Mesothelial cell of epicardium (in vitro differentiated cells): ENCODE measurements at places on chromosomes 3 and 15. TPM values are rescaled to one million over a fixed set of nuclear protein-coding genes. Genes with fewer than 3 reads are reported as not detected.
A peak's percentile ranks its signal among the peaks of the same experiment; 100 is the strongest.

Gene HRH1
- total RNA-seq = 0.31 to 0.45 TPM (median 0.42 TPM) in 3 replicates

Gene FBXL22
- 0.20 to 0.63 TPM (median 0.55 TPM) in 3 replicates for total RNA-seq

DNA sequence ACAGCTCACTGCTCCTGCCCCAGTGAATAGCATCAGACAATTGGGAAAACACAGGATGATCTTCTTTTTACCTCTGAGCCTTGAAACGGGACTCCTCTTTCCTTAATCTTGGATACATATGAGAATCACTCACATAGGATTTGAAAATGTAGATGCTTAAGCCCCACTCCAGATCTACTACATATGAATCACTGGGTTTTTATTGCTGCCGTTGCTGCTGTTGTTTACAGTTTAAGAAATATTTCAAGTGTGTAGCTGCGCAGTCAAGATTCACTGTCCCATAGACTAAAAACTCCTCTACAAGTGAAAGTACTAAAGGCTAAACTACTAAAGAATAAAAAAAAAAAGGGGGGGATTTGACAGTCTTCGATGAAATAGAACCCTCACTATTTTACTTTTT lies 765.9 kb downstream of the NTRK3 start:
- H3K36me3 ChIP-seq = no peaks in the 10 kb centered on the region
- no peak for DNase-seq

DNA sequence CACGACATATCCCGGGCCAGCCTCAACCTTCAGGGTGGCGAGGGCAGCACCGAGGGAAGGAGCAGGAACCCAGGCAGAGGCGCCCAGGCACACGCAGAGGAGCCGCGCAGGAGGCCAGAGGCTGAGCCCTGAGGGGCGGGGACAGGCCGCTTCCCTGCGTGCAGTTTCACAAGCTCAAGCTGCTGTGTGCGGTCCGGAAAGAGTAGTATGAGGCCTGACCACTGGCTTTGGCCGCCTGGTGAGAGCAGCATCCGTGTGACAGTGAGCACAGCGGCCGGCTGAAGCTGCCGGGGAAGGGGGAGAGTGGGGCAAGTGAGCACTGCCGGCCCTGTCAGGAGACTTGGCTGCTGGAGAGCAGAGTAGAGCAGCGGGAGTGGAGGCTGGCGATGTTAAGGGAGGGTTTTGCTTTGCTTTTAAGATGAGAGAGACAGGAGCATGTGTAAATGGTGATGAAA lies 8.7 kb downstream of the ZDHHC19 start:
- no peaks in the 10 kb centered on the region for H3K36me3 ChIP-seq
- peaks cover 27% of the 10 kb centered on the region for H3K27me3 ChIP-seq
- no peak overlapping the region for H3K4me3 ChIP-seq
- no peak overlapping the region for H3K27ac ChIP-seq
- DNase-seq = no peak
- no peaks in the 10 kb centered on the region for H3K4me1 ChIP-seq

Gene COL6A5
- total RNA-seq = 0.04 to 0.09 TPM (median 0.07 TPM) in 3 replicates

- DNase-seq = peak; percentile 48
- peak overlapping the region; percentile 87 for H3K4me3 ChIP-seq
- no peak overlapping the region for H3K27ac ChIP-seq
- H3K27me3 ChIP-seq = peaks cover 21% of the 10 kb centered on the region
- peaks cover 25% of the 10 kb centered on the region for H3K4me1 ChIP-seq
These were observed 2.2 kb downstream of the PTPRG start for GRCh38 chr3:61563313-61564271.

DNA sequence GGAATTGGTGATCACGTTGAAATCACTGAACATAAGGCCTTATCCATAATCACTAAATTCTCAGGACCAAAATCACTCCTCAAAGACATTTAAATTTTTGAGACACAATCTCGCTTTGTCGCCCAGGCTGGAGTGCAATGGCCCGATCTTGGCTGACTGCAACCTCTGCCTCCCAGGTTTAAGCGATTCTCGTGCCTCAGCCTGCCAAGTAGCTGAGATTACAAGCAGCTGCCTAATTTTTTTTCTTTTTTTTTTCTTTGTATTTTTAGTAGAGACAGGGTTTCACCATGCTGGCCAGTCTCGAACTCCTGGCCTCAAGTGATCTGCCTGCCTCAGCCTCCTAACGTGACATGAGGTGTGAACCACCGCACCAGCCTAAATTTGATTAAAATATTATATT lies 61.7 kb downstream of the PLOD2 start:
- no peak for DNase-seq
- H3K27ac ChIP-seq = no peak overlapping the region
- peaks cover 36% of the 10 kb centered on the region for H3K36me3 ChIP-seq
- H3K4me1 ChIP-seq = no peaks in the 10 kb centered on the region

Gene NR2E3
- total RNA-seq = 1.1 to 2.0 TPM (median 1.2 TPM) in 3 replicates

GRCh38 chr3:157182879-157183278 lies 22.9 kb upstream of the CCNL1 start:
- H3K36me3 ChIP-seq = peaks cover 65% of the 10 kb centered on the region
- DNase-seq = no peak
- H3K27ac ChIP-seq = no peak overlapping the region
- no peaks in the 10 kb centered on the region for H3K4me1 ChIP-seq
- H3K27me3 ChIP-seq = no peaks in the 10 kb centered on the region

Gene CCDC39
- not detected in 3 replicates for total RNA-seq

DNA sequence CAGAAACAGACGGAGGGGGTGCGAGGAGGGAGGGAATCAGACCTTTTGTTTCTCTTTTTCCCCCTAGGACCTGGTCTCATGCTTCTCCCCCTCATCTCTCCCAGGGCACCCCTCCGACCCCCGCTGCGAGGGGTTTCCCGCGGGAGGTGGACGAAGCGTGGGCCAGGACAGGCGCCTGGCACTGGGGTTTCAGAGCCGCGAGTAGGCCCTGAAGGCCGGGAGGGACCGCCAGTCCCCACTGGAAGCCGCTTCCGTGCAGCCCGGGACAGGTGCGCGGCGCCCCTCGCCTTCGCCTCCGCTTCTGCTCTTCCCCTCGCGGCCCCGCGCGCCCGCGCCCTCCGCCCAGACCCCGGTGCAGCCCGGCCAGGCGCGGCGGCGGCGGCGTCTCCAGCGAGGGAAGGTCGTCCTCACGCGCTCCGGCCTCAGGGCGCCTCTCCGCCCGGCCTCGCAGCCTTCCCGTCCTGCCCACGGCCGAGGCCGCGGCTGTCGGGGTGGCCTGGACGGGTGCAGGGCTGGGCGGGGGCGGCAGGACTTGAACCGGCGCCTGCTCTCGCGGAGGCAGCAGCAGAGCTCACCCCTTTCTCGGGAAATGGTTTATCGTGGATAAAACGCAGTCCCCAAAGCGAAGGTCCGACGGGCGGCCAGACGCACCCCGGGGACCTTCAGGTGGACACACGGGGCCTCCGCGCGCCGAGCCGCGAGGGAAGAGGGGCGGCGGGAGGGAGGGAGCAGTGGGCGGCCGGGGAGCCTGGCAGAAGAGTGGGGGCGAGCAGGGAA lies 31.5 kb upstream of the ADAMTS17 start:
- peak overlapping the region; percentile 63 for H3K4me3 ChIP-seq
- peaks cover 51% of the 10 kb centered on the region for H3K27me3 ChIP-seq
- no peak for DNase-seq
- H3K4me1 ChIP-seq = peaks cover 11% of the 10 kb centered on the region
- peaks cover 5% of the 10 kb centered on the region for H3K36me3 ChIP-seq

GRCh38 chr3:15527031-15527459 lies 5.5 kb upstream of the COLQ start:
- peaks cover 3% of the 10 kb centered on the region for H3K36me3 ChIP-seq
- H3K27ac ChIP-seq = peak overlapping the region; percentile 60
- H3K27me3 ChIP-seq = no peaks in the 10 kb centered on the region
- H3K4me3 ChIP-seq = no peak overlapping the region

- H3K36me3 ChIP-seq = no peaks in the 10 kb centered on the region
- no peak for DNase-seq
- peaks cover 36% of the 10 kb centered on the region for H3K27me3 ChIP-seq
- peaks cover 14% of the 10 kb centered on the region for H3K4me1 ChIP-seq
These were observed 2.3 kb upstream of the SHC4 start for GRCh38 chr15:48965972-48966371.

DNA sequence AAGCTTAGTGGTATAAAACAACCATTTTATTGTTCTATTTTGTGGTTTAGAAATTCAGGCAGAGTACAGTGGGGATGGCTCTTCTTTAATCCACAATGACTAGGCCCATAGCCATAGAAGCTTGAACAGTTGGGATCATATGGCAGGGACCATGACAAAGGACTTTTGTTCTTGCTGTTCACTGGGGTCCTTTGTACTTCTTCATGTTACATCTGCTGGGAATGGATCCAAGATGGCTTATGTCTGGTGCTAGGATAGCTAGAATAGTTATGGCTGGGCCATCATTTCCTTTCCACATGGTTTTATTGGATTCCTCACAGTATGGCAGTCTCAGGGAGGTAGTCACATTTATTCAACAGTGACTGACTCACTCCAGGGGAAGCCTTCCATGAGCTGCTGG lies 427.9 kb upstream of the AGTR1 start:
- no peaks in the 10 kb centered on the region for H3K4me1 ChIP-seq
- no peak for DNase-seq
- H3K27me3 ChIP-seq = peaks cover 9% of the 10 kb centered on the region
- no peak overlapping the region for H3K4me3 ChIP-seq
- H3K27ac ChIP-seq = no peak overlapping the region
- H3K36me3 ChIP-seq = no peaks in the 10 kb centered on the region

Gene SERPINI1
- 5.2 to 6.1 TPM (median 5.8 TPM) in 3 replicates for total RNA-seq

Gene DAZL
- total RNA-seq = not detected in 3 replicates

- H3K36me3 ChIP-seq = peaks cover 6% of the 10 kb centered on the region
- no peak for DNase-seq
- H3K4me1 ChIP-seq = peaks cover 67% of the 10 kb centered on the region
- no peak overlapping the region for H3K4me3 ChIP-seq
- H3K27me3 ChIP-seq = no peaks in the 10 kb centered on the region
- peak overlapping the region; percentile 74 for H3K27ac ChIP-seq
These were observed 144.4 kb upstream of the NR2F2 start for GRCh38 chr15:96186105-96186504.

- no peak overlapping the region for H3K4me3 ChIP-seq
- DNase-seq = no peak
These were observed 32.2 kb upstream of the GUCA1C start for GRCh38 chr3:108985844-108986243.

DNA sequence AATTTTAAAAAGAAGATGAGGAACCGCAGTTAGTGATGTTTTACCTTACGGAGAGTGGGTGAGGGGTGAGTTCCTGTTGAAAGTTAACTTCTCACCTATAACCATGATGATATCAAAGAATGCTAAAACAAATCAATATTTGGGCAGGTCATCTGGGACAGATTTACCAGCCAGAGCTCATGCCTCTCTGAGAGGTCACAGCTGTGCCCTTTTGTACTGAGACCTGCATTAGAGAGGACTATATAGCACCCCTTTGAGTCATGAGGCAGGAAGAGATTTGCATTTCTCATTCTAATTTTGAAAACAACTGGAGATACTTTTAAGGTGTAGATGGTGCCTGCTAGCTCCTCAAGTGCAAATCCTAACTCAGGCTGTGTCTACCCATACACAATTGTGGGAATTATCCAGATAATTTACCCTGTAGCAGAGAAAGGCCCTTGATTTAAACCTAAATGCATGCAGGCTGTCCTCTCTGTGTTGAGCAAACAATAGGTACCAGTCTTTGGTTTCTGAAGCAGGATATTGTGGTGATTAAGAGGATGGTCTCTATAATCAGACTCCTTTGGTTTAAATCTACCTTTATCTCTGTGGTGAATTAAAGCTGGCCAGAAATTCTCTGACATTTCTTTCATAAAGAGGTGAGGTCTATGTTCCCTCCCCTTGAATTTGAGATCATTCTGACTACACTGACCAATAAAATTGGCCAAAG lies 5.8 kb upstream of the TM4SF4 start:
- H3K27ac ChIP-seq = no peak overlapping the region
- peaks cover 6% of the 10 kb centered on the region for H3K36me3 ChIP-seq
- no peak for DNase-seq
- H3K4me3 ChIP-seq = no peak overlapping the region

Gene MOBP
- not detected in 3 replicates for total RNA-seq

Gene CCNB2
- 26.8 to 29.2 TPM (median 27.1 TPM) in 3 replicates for total RNA-seq

DNA sequence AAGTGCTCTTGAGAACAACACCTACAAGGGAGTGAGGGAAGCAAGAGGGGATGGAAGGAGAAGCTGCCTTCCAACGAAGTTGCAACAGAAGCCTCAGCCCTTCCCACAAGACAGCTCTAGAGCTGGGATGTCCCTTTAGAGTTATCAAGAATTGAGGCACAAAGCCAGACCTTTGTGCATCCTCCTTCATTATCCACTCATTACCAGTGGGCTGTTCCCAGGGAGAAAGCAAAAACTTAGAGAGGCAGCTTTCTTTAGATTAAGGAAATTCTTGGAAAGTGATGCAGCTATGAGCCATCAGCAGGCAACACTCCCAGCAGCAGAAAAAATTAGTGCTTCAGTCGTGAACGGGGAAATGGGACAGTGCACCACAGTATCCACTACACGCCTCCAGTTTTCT lies 10.6 kb upstream of the CD96 start:
- H3K4me1 ChIP-seq = peaks cover 8% of the 10 kb centered on the region
- H3K27ac ChIP-seq = no peak overlapping the region
- DNase-seq = no peak
- H3K4me3 ChIP-seq = no peak overlapping the region
- H3K27me3 ChIP-seq = no peaks in the 10 kb centered on the region

Gene IL1RAP
- 13.9 to 15.5 TPM (median 15.0 TPM) in 3 replicates for total RNA-seq

Gene UROC1
- 0.11 to 0.13 TPM in 2 of 3 replicates, not detected in the other for total RNA-seq

- H3K4me1 ChIP-seq = peaks cover 40% of the 10 kb centered on the region
- no peak for DNase-seq
- H3K4me3 ChIP-seq = no peak overlapping the region
- H3K27ac ChIP-seq = no peak overlapping the region
These were observed 130.0 kb downstream of the RBMS3 start for GRCh38 chr3:29410660-29411405.

DNA sequence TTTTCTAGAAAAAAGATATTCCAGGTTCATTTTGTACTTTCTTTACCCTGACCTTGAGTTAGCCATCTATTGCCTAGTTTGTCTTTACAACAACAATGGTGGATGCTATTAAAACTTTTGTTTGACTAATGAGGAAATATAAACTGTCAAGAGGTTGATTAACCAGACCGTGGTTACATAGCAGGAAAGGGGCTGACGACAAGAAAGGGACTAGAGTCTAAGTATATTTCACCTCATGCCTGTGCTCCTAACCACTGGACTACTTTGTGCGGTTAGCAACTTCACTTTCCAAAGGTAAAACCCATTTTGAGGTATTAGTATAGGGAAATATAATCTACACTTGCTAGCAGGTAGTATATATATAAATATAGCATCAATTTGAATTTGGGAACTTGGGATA lies 327.1 kb downstream of the SATB1 start:
- no peak for DNase-seq
- H3K4me3 ChIP-seq = no peak overlapping the region
- peaks cover 25% of the 10 kb centered on the region for H3K36me3 ChIP-seq
- peaks cover 17% of the 10 kb centered on the region for H3K4me1 ChIP-seq
- no peak overlapping the region for H3K27ac ChIP-seq
- no peaks in the 10 kb centered on the region for H3K27me3 ChIP-seq

Gene CHL1
- not detected in 3 replicates for total RNA-seq

Gene ZNF710
- 30.3 to 31.7 TPM (median 30.4 TPM) in 3 replicates for total RNA-seq

DNA sequence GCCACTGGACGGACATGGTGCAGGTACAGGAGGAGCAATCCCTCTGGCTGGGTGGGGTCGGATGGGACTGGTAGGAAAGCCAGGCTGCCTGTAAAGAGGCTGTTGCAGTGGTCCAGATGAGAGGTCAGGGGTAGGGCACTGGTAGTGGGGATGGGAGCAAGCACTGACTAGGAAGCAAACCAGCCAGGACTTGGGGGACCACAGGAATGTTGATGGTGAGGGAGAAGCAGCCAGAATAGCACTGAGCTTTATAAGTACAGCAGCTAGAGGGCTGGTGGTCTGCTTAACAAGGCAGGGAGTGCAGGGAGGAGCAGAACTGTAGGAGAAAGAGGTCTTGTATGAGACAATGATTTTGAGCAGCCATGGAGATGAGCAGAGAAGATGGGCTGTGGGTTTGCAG lies 38.7 kb upstream of the PTPN23 start:
- H3K4me1 ChIP-seq = no peaks in the 10 kb centered on the region
- no peaks in the 10 kb centered on the region for H3K27me3 ChIP-seq
- H3K36me3 ChIP-seq = peaks cover 30% of the 10 kb centered on the region
